NCI-H774 (cell line): ENCODE measurements at places on chromosomes 11 and 22.

GRCh38 chr11:60831143-60831500, 10.8 kb upstream of the CCDC86 start:
- peak; percentile 79 for DNase-seq

GRCh38 chr11:118615976-118616371, 8.6 kb downstream of the PHLDB1 start:
- DNase-seq: no peak

DNA sequence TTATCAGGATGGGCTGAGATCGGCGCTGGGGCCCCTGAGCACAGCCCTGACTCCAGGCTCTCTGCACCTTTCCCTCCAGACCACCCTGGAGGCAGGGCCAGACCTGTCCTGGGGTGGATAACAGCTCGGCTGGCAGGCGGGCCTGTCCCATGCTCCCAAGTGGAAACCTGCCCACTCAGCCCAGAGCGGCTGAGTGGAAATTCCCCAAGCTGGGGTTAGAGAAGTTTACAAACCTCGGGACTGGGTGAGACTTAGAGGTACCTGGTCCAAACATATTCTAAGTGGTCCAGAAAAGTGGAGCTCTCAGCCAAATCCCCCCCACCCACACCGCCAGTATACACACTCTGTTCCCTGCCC, 4.8 kb upstream of the FXYD2 start:
- no peak for DNase-seq

DNA sequence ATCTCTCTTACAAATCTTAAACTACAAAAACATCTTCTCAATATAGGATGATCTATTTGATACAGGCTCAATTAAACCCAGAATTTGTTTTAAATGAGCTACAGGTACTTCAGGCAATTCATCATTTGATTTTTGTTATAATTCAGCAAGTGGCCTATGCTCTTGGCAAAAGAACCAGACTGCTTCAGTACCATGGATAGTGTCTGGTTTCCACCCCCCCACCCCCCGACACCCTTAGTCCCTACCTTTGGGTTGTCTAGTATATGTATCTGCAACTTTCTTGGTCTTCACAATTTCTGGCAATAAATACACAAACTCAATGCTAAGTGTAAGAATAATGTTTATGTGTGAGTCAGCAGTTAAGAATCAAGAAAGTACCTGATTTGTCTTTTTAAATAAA, 97.3 kb upstream of the API5 start:
- no peak for DNase-seq

GRCh38 chr11:78801161-78801884, 226.7 kb upstream of the NARS2 start:
- DNase-seq: peak; percentile 26

GRCh38 chr11:45847911-45848316, 639 bp downstream of the CRY2 start:
- DNase-seq: no peak

- no peak for DNase-seq
Measured at GRCh38 chr11:67178421-67178820, 59.4 kb downstream of the KDM2A start.

- no peak for DNase-seq
Measured at GRCh38 chr11:14095882-14096281, 133.4 kb downstream of the SPON1 start.

DNA sequence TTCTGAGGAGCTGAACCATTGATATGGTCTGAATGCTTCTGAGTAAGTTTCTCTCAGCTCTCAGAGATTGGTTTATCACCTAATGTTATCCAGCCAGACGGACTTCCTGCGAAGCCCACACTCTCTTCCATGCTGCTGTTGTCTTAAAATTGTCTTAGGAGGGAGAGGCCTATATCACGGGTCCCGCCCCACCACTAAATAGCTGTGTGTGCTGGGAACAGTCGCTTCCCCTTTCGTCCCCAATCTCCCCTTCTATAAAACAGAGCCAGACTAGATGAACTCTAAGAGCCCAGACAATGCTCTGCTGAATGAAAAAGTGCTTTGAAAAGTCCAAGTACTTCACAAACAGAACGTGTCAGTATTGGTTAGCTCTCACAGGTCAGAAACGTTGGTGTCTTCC, 81.4 kb upstream of the AKIP1 start:
- no peak for DNase-seq

- DNase-seq: no peak
Measured at GRCh38 chr11:35142481-35143075, 3.6 kb downstream of the CD44 start.

DNA sequence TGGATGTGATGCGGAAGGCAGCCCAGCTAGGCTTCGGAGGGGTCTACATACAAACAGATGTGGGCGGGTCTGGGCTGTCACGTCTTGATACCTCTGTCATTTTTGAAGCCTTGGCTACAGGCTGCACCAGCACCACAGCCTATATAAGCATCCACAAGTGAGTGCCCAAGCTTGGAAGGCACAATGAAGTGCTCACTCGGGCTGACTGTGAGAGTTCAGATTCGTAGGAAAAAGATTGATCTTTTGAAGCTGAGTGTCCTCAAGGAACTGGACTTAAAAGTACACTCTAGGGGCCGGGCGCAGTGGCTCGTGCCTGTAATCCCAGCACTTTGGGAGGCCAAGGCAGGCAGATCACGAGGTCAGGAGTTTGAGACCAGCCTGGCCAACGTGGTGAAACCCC, 3.7 kb downstream of the ACAD8 start:
- DNase-seq: no peak

DNA sequence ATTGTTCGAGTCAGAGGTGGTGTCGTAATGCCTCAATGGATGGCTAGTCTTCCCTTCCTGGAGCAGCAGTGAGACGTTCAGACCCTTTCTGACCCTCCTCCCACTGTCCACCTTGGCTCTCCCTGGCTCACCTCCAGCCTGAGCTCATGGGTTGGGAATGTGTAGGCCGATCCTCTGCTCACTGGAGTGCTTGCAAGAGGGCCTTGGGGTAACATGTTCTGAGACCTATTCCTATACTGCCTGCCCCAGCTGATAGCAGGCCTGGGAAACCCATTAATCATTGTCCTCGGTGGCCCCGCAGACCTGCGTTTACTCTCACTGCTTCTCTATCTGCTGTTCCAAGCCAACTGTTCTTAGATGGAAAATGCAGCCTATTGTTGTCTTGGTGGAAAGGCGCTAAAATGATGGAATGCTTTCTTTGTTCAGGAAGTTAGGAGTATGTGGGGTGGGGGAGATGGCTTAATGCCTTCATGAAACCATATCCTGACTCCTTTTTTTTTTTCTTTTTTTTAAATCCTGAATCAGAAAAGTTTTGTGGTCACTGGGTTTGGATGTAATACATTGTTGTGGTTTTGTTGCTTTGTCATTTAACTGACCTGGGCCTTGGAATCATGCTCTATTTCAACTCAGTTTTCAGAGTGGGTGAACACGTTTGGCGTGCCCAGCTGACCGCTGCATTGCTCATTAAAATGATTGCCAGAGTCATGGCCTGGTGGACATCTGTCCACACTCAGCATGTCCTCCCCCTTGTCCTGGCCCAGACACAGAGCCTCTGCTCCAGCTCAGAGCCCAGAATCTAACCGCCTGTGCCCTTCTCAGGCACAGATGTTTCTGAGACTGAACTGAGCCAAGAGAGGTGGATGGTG, 72.5 kb downstream of the MICAL2 start:
- DNase-seq: no peak

- DNase-seq: no peak
Measured at GRCh38 chr11:78783301-78783700, 208.6 kb upstream of the NARS2 start.

- no peak for DNase-seq
Measured at GRCh38 chr22:22789922-22790845, 97.4 kb upstream of the IGLL5 start.

DNA sequence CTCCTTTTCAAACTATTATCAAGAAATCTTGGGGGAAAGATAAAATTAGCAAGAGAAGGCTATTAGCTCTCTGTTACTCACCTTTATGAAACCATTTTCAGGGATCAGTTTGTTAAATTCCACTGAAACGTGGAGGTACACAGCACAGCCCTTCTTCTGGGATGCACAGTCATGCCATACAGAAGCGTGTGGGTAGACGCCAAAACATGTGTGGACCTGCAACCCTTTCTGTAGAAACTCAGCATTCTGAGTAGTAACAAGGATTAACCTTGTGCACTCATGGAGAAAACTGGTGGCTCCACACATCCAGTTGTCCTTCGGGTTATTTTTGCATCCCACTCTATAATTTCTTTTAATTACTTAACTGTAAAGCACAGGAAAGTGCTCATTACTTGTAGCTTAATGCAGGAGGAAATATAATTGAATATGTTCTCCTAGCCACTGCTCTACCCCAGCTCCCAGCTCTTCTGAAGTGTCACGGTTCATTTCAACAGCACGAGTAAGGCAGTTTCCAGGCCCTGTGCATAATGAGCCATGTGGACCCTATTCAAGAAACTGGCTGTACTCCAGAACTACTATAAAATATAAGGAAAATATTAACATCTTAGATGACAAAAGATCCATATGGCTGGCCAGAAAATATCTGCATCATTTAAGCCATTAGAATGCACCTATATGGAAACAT, 26.1 kb downstream of the BDNF start:
- no peak for DNase-seq

- DNase-seq: no peak
Measured at GRCh38 chr11:106281455-106282173, 204.2 kb downstream of the AASDHPPT start.

GRCh38 chr22:49431551-49431950, 396.1 kb downstream of the BRD1 start:
- DNase-seq: no peak

GRCh38 chr22:31102441-31103081, 4.8 kb downstream of the SELENOM start:
- no peak for DNase-seq

- no peak for DNase-seq
Measured at GRCh38 chr22:40076702-40077645, 82.2 kb downstream of the FAM83F start.

DNA sequence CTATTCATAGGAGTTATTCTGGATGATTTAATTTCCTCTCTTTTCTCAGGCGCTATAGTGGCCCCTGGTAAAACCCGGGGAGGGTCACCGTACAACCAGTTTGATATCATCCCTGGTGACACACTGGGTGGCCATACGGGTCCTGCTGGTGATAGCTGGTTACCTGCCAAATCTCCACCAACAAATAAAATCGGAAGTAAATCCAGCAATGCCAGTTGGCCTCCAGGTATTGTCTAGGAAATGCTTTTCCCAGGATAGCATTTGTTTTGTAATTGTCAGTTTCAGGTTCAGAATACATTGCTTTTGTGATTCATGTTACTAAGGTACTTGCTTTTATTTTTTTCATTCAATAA, 35.6 kb upstream of the ADSL start:
- no peak for DNase-seq

GRCh38 chr22:23240639-23241389, 60.5 kb downstream of the BCR start:
- DNase-seq: no peak

DNA sequence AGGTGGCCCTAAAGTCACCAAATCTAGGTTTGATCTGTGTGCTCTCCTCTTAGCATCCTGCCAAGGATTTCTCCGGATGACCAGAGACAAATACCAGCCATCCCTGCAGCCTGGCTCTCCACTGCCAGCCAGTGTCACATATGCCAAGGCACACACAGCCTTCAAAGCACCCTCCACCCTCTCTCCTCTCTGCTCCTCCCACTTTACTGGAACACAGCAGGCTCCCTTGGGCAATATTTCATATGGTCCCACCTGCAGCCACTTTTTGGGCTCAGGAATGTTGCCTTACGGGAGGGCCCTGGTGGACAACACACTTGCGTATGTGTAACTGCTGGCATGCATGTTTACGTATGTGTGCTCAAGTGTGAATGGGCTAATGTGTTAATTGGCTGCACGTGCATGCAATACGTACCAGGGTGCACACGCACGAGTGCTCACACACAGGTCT, 183.9 kb downstream of the CEP164 start:
- no peak for DNase-seq

DNA sequence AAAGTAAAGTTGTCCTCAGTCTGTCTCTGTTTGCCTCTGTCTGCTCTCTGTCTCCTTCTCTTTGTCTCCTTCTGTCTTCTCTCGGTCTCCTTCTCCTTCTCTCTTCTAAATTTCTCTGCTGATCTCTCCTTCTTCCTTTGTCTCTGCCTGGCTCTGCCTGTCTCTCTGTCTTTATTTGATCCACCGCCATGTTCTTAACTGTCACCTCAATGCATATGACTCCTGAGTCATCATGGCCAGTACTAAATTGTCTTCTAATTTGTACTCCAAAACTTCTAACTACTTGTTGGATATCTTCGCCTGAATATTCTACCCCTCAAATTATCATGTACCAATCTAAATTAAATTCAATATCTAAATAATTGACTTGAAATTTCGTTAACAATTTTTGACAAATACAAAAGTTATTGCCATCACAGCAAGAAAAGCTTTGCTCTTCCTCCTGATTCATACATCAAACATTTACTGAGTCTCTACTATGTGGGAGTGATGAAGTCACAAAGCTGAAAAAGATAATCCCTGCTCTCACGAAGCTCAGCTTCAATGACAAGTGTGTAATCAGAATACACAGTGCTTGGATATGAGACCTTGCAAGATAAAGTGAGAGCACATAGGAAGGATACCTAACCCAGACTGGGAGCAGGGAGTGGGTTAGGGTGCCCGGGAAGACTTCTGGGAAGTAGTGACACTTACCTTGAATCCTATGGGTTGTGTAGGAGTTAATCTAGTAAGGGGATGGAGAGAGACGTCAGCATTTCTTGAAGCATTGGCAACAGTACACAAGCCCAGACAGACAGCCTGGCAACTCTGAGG, 193.0 kb downstream of the MAML2 start:
- DNase-seq: no peak
